PC-9 (cell line): ENCODE measurements at places on chromosomes 7 and 10. TPM values are rescaled to one million over a fixed set of nuclear protein-coding genes. Genes with fewer than 3 reads are reported as not detected.
A peak's percentile ranks its signal among the peaks of the same experiment; 100 is the strongest.

LBX1 gene
- total RNA-seq, result not detected in 2 replicates

TIMM23 gene
- 64.9 and 82.4 TPM in 2 replicates for total RNA-seq

ADAM22 gene
- 13.0 and 14.0 TPM in 2 replicates for total RNA-seq

DNA sequence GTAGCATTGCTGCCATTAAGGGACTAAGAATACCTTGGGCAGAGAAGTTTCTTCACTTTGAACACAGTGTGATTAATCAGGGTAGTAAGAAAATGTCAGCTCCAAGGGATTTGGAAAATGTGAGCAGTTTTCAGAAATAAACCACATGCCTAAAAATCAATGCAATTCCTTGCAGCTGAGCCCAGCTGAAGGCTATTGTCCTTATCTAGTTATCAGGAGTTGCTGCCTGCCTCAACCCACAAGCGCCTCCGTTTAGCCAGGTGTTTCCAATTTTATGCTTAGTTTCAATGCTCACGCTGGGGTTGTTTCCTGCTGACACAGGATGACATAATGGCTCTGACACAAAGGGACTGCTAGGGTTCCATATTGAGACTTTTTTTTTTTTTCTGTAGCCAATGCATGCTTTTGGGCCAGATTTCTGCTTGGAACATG, 132.3 kb upstream of the ANK3 start:
- no peak overlapping the region for H3K4me3 ChIP-seq
- DNase-seq, result peak; percentile 14
- H3K4me1 ChIP-seq, result no peaks in the 10 kb centered on the region
- no peaks in the 10 kb centered on the region for H3K27me3 ChIP-seq
- no peaks in the 10 kb centered on the region for H3K36me3 ChIP-seq

DNA sequence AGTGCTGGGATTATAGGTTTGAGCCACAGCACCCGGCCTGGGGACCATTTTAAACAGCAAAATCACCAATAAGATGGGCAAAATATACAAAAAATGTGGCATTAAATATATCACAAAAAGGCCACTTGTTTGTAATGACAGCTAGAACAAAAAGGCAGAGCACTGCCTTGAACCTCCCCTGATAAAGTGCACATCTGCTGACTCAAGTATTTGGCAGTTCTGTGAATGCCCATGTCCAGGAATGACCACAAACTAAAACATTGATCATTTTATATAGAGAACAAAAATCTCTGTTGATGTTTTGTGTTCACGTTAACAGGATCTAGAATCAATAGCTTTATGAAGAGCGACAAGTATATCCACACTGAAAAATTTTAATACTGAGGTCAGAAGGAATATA, 21.5 kb downstream of the HERC4 start:
- H3K27ac ChIP-seq, result peak overlapping the region; percentile 38
